ENCODE measurements at places on chromosomes 6 and 20.
A peak's percentile ranks its signal among the peaks of the same experiment; 100 is the strongest.

DNA sequence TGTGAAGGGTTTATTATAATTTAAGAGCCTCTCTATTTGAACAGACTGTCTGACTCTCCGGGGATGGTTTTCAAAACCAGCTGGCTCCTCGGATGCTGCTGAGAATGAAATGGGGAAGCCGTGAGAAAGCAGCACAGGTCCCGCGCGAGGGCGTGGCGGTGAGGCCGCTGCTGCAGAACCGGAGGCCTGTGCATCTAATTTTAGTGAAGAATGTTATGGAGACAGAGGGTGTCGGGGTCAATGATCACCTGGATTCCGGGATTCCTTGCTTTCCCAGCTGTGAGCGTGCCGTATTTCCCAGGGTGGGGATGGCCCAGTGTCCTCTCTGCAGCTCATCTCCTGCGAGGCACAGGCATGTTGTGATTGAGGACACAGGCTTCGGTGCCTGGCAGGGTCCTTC is 348.0 kb downstream of the CDH4 start:
- DNase-seq = no peak

GRCh38 chr20:25280051-25280573 is 32.2 kb downstream of the PYGB start:
- DNase-seq = peak; percentile 13

- no peak for DNase-seq
Measured at GRCh38 chr20:24102290-24102689, 113.7 kb upstream of the GGTLC1 start.

DNA sequence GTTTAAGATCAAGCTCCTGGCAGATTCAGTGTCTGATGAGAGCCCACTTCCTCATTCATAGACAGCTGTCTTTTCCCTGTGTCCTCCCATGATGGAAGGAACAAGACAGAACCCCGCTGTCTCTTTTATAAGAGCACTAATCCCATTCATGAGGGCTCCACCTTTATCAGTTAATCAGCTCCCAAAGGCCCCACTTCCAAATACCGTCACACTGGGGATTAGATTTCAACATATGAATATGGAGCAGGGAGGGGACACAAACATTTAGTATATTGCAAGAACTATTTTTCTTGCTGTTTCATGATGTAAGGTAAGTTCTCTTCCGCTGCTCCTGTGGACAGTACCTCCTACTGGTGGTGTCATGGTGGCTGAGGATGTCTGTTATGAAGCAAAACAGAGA is 158.3 kb upstream of the IRAK1BP1 start:
- DNase-seq = no peak

- no peak for DNase-seq
Measured at GRCh38 chr6:14381829-14382677, 264.5 kb downstream of the CD83 start.

- DNase-seq = no peak
Measured at GRCh38 chr6:33878562-33878961, 74.8 kb upstream of the MLN start.

- DNase-seq = peak; percentile 68
Measured at GRCh38 chr6:26158076-26158580, 70.9 kb downstream of the HFE start.

DNA sequence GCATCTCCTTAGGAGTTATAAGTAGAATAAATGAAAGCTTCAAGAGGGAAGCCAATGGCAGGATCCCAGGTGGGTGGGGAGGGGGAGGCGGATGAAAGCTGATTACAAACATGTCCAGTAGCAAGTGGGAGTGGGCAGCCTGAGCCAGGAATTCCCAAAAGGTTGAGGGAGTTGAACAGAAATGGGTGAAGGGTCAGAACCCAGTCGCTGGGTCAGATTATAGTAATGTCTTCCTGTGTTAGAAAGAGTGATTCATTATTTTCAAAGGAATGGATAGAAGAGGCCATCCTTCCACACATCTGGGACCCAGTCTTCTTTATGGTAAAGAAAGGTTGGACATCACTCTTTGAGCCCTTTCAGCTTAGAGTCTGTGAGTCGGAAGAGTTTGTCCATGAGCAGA is 41.0 kb upstream of the FAM50B start:
- DNase-seq = no peak

DNA sequence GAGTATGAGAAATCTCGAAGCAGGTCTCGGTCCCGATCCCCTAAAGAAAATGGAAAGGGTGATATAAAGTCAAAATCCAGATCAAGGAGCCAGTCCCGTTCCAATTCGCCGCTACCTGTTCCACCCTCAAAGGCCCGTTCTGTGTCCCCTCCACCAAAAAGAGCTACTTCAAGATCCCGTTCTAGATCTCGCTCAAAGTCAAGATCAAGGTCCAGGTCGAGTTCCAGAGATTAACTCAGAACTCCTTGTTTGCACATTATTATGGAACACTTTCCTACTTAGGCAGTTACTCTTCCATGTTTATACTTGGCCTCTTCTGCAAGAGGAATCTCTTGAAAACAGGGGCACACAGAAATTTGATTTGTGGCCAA is 3.1 kb downstream of the SRSF6 start:
- no peak for DNase-seq

DNA sequence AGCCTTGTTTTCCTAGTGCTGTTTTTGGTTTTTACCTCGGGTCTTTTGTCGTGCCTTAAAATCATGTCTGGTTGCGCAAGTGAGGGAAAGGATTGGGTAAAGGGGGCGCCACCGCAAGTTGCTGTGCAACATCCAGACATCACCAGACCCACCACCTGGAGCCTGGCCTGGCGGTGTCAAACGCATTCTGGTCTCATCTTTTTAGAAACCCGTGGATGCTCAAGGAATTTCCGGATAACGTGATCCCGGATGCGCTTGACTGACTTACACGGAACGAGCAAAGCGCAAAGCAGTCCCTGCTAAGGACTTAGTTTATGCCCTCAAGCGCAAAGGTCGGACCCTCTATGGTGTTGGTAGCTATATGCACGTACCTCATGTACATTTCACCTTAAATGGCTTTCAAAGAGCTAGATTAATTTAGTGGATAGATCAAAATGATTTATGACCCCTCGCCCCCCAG is 105.2 kb downstream of the OR2B2 start:
- no peak for DNase-seq

GRCh38 chr20:37912874-37913273 is 9.9 kb downstream of the VSTM2L start:
- no peak for DNase-seq

GRCh38 chr20:13028001-13028400 is 19.2 kb downstream of the SPTLC3 start:
- no peak for DNase-seq

GRCh38 chr6:1146500-1146899 is 165.4 kb upstream of the FOXQ1 start:
- DNase-seq = no peak

DNA sequence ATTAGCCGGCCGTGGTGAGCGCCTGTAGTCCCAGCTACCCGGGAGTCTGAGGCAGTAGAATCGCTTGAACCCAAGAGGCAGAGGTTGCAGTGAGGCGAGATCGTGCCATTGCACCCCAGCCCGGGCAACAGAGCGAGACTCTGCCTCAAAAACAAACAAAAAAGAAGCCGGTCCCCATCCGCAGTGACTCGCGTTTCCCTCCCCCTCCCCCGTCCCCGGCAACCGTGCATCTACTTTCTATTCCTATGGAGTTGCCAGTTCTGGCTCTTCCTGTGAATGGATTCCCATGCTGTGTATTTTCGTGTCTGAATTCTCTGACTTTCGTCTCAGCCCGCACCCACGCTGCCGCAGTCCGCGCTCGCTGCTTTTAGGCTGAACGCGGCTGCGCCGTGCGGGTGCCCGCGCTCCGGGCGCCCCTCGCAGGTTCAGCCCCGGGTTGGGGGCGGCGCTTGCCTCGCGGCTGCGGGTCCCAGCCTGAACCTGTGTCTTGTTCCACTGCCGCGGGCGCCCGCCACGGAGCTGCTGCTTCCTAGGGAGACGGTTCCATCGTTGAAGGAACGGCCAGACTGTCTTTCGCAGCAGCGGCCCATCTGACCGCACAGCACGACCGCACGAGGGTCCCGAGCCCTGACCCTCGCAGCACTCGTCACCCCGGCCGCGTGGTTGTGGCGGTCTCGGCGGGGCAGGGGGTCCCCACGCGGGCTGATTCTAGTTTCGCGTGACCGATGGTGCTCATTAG is 1.1 kb upstream of the MRGBP start:
- peak; percentile 64 for DNase-seq

- no peak for DNase-seq
Measured at GRCh38 chr6:2433266-2433665, 187.9 kb upstream of the GMDS start.

GRCh38 chr6:132648356-132648755 is 10.6 kb downstream of the TAAR1 start:
- DNase-seq = no peak

GRCh38 chr20:23393996-23394775 is 27.1 kb downstream of the NAPB start:
- no peak for DNase-seq

DNA sequence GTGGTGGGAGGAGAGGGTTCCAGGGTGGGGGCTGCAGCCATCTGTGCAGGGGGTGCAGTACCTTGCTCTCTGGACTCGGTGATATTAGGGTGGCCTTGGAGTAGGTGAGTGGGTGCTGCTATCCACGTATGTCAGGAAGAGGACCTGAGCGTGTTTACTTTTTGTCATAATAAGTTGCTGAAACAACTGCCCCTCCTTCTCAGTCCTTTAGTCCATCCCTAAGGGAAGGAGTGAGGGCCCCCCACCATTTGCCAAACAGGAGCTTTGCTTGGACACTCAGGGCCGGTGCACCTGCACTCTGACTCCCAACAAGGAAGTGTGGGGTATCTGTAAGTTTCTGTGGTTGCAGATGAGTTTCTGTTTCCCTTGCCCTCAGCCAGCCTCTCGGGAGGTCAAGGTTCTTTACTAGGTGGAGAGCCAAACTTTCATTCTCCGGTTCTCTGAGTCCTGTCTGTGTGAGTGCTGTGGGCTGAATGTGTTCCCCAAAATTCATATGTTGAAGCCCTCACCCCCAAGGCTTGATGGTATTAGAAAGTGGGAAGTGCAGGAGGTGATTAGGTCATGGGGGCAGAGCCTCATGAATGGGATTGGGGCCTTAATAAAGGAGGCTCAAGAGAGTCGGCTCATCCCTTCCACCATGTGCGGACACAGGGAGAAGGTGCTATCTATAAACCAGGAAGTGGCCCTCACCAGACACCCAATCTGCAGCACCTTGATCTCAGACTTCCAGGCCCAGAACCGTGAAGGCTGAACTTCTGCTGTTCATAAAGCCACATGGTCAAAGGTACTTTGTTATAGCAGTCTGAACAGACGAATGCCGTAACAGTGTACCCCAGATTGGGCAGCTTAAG is 19.6 kb upstream of the CCR6 start:
- DNase-seq = no peak

GRCh38 chr6:13463941-13464340 is 23.5 kb downstream of the GFOD1 start:
- no peak for DNase-seq

- no peak for DNase-seq
Measured at GRCh38 chr6:149138089-149138488, 179.4 kb upstream of the TAB2 start.

DNA sequence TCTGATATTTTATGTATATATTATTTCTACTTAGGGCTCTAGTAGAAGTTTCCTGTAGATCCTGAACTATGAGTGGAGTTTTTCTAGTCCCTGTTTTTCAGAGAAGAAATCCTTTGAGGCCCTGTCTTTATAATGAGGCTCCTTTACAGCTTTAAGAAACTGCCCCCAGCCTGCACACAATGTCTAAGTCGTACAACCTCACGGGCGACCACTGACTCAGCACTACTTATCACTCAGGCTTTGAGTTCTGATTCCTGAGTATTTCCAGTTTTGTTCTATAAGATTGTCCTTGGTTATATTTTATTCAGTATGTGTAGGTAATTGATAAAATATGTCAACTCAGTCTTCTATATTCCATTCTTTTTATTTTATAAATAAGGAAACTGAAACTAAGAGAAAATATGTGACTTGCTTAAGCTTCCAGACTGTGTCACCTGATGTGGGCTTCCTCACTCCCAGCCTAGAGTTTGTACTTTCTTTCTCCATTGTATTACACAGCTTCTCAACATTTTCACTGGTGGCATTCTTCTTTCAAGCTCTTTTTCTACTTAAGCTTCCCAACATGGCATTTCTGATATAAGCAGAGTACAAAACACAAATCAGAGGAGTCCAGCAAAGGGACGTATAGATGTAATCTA is 167.0 kb downstream of the TBX18 start:
- no peak for DNase-seq

DNA sequence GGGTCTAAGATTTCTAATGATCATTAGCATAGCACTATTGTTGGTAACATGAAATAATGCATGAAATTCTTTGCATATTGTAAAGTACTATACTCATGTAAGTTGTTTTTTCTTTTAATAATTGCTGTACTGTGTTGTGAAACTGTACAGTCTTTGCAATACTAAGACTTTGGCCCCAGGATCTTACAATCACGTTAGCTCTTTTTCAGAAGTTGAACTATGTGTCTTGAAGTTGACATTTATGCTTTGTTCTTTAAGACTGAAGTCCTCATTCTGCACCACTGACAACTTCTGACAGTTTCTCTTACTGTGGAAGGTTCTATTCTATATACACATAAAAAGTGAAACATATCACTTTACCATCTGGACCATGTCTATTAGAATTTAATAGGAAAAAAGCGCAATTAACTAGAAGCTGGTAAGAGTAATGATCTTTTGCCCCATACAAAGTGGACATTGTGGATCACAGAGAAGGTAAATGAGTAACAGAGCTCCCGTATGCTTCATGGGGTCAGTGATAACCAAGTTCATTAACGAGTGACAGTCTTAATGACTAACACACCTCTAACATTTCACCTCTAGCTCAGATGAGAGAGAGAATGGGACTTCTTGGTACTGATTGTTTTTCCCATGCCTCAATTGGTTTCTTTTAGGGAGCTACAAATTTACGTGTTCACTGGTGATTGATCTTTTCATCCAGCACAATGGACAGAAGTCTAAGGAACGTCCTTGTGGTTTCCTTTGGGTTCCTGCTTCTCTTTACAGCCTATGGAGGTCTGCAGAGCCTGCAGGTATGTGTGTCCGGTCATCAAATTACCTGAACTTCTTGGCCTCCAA is at the start of gene UNC93A:
Gene UNC93A, plus strand, starts transcription at position 530 of the 837 bp plus-strand sequence. Its CDS starts 175 bp downstream, at position 705.
- no peak for DNase-seq

DNA sequence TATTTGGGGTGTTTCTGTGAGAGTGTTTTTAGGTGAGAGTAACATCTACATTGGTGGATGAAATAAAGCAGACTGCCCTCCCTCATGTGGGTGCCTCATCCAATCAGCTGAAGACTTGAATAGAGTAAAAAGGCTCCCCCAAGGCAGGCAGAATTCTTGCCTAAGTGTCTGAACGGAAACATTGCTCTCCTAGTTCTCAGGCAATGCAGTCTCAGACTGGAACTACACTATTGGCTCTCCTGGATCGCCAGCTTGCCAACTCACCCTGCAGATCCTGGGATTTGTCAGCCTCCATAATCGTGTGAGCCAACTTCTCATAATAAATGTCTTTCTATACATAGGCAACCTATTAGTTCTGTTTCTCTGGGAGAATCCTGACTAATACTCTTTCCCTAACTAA is 5.5 kb upstream of the TMEM170B start:
- no peak for DNase-seq

Measured in posterior cingulate gyrus (tissue), 11 donors.